ENCODE measurements at places on chromosomes 3 and 15. TPM values are rescaled to one million over a fixed set of nuclear protein-coding genes. Genes with fewer than 3 reads are reported as not detected.

DNA sequence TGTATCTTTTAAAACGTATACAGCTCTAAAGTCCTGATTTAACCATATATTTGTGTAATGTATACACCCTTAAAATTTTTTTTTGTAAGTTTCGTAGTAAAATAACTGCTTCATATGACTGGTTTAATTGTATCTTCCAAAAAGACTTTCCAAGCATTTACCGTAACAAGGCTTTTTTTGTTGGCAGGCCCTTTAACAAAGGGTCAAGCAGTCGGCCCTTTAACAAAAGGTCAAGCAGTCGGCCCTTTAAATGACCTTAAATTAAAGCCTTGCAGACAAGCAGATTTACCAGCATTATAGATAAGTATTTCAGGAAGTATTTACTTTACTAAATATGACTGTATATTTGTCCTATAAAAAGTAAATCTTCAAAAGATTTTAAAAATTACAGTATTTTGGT, 28.1 kb downstream of the TSC22D2 start:
- no peaks in the 10 kb centered on the region for H3K27me3 ChIP-seq
- no peak overlapping the region for H3K27ac ChIP-seq
- DNase-seq = no peak
- H3K4me3 ChIP-seq = no peak overlapping the region
- H3K4me1 ChIP-seq = no peaks in the 10 kb centered on the region

- H3K27ac ChIP-seq = no peak overlapping the region
- no peak for DNase-seq
- no peak overlapping the region for H3K4me3 ChIP-seq
Observed at GRCh38 chr3:135243616-135244015, 448.6 kb downstream of the EPHB1 start.

GRCh38 chr3:153903430-153903829, 217.8 kb upstream of the ARHGEF26 start:
- DNase-seq = peak; percentile 55
- no peak overlapping the region for H3K27ac ChIP-seq
- no peaks in the 10 kb centered on the region for H3K36me3 ChIP-seq
- H3K4me3 ChIP-seq = no peak overlapping the region
- no peaks in the 10 kb centered on the region for H3K27me3 ChIP-seq
- no peaks in the 10 kb centered on the region for H3K4me1 ChIP-seq

GRCh38 chr15:48112242-48112641, 8.5 kb upstream of the SLC24A5 start:
- peak; percentile 74 for DNase-seq
- no peaks in the 10 kb centered on the region for H3K4me1 ChIP-seq
- no peaks in the 10 kb centered on the region for H3K27me3 ChIP-seq
- H3K27ac ChIP-seq = no peak overlapping the region

DNA sequence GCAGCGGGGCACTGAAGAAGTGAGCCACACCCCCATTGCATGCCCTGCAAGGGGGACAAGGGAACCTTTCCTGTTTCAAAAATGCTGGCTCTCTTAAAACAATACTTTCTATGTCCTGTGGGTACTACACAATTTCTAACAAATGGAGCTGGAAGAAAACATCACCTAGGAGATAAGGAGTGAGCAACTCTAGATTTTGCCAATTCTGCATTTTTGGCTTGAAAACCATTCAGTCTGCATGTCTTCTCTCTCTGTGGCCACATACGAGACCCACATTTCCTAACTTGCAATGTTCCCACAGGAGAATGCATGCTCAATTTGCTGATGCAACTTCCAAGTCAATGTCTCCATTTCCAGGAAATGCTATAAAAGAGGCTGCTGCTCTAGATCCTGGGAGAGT, 662.0 kb downstream of the SQOR start:
- no peaks in the 10 kb centered on the region for H3K36me3 ChIP-seq
- DNase-seq = no peak
- H3K27me3 ChIP-seq = no peaks in the 10 kb centered on the region
- H3K4me1 ChIP-seq = peaks cover 4% of the 10 kb centered on the region
- H3K27ac ChIP-seq = no peak overlapping the region

The KBTBD13 gene
- not detected for total RNA-seq

The BDH1 gene
- total RNA-seq = 23.8 TPM

The SMAD6 gene
- 6.0 TPM for total RNA-seq
